ENCODE measurements at places on chromosomes 11 and 22.

DNA sequence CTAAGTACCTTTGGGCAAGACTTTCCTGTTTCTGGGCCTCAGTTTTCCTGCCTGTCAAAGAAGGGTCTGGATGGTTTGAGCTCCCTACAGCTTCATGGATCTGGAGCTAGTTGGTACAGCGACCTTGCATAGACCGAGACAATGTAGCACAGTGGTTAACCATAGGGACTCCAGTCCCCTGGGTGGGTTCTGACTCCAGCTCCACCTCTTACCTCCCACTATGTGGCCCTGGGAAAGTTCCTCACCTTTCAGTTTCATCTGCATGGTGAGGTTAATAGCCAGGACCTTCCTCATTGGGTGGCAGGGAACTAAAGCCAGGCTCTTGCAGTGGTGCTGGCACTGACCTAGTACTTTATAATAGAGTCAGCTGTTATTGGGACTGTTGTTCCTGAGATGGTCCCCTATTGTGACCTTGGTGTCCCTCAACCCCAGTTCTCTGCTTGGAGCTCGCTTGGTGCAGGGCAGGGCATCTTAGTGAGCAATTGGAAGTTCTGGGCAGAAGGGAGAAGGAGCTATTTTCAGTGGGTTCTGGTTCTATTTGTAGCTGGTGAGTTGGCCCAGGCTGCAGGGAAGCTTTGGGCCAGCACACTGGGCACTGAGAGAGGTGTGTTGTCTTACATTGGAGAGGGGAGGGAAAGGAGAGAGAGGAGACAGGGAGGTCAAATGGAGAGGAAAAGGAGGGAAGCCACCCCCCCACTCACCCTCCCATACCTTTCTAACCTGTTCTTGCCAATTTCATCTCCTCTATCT is 10.7 kb upstream of the MTMR3 start:
- no peak for DNase-seq

DNA sequence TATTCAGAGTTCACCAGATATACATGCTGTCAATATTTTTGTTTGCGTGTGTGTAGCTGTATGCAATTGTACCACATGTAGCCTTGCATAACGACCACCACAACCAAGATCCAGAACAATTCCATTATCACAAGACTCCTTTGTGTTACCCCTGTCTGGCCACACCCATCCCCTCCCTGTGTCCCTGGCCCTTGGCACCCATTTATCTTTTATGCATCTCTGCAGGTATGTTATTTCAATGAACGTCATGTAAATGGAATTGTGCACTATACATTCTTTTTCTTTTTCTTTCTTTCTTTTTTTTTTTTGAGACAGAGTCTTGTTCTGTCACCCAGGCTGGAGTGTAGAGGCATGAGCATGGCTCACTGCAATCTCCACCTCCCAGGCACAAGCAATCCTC is 9.7 kb upstream of the PAFAH1B2 start:
- no peak for DNase-seq

GRCh38 chr22:30132290-30132996 is 52.2 kb downstream of the HORMAD2 start:
- no peak for DNase-seq

GRCh38 chr11:47620836-47621378 is 21.5 kb downstream of the MTCH2 start:
- DNase-seq: no peak

- no peak for DNase-seq
Observed at GRCh38 chr11:31997955-31998354, 92.9 kb upstream of the RCN1 start.

DNA sequence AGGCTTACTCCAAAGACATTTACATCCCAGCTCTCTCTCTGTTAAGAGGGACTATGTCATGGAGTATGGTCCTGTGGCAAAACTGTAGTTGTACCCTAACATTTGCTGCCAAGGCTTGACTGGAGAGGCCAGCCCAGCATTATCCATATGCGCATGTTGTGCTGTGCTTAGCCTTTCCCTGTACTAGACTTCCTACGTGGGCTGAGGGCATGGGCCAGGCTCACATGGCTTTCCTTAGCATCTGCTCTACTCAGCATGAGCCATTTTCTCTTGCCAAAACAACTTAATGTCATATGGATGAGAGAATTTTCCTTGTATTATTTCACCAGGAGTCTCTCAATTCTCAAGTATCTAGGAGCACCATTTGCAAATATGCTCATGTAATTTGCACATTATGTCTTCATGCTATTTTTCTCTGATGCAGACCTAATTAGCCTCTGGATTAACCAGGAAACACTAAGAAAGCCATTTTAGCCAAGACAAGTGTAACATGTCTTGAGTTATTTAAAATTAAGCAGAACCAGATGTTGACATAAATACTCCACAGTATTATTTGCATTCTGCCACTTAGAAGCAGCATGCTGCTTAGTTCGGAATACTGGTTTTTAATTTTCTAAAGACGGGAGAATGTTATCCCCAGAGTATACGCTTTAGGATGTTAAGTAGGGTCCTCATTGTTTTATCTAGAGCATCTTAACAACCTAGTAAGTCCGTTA is 71.7 kb upstream of the FAR1 start:
- DNase-seq: no peak

GRCh38 chr22:44390613-44390970 is 77.8 kb upstream of the SHISAL1 start:
- no peak for DNase-seq
